A673 (cell line): ENCODE measurements at places on chromosomes 12 and 14.

GRCh38 chr12:68771223-68771925, 25.4 kb downstream of the SLC35E3 start:
- DNase-seq: no peak

GRCh38 chr14:58876608-58877007, 238.8 kb downstream of the DACT1 start:
- no peak for DNase-seq

DNA sequence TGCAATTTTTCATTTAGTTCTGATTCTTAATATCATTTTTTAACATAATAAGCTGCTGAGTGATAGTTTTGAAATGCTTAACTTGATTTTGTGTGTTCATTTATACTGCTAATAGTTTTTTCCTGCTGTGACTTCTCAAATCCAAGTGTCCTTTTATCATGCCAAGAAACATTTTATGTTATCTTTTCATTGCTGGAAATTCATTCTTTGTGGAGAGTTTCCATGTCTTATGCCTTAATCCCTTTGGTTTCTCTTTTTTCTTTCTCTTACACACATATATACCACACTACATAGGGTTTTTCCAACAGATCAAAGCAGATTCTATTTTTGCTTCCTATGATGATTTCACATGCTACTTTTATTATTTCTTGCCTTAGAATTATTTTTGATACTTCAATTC, 981.1 kb downstream of the SLC6A15 start:
- DNase-seq: no peak

GRCh38 chr12:72748971-72749370, 476.8 kb downstream of the TRHDE start:
- DNase-seq: no peak

DNA sequence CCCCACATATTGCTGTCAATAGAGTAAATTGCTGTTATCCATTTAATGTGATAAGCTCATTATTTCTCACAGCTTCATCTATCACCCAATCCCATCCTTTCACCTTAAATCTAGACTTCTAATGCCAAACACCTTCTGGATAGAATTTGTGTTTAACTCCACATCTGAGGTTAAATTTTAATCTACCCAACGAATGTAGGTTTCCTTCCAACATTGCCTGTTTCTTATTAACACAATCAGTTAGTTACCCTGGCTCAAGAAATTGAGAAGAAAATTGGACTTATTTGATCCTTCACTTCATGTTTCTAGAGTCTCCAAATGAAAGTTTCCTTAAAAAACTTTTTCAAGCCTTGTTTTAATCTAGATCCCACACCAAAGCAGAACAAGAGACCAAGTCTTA, 67.3 kb downstream of the PTPRO start:
- DNase-seq: no peak

DNA sequence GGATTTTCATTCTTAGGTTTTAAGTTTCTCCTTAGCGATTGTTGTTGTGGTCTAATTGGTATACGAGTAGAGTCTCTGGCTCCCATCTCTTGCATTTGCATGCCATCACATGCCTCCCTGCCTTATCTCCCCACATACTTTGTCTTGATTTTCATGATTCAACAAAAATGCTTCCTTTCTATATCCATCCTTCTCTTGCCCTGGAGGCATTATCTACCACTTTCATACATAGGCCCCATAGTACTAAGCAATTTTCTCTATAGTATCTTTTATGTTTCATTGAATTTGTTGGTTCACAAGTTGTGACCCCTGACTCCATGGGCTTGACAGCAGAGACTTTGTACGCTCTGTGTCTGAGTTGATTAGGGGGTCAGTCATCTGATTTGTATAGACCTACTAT, 226.1 kb downstream of the ACSS3 start:
- DNase-seq: no peak

DNA sequence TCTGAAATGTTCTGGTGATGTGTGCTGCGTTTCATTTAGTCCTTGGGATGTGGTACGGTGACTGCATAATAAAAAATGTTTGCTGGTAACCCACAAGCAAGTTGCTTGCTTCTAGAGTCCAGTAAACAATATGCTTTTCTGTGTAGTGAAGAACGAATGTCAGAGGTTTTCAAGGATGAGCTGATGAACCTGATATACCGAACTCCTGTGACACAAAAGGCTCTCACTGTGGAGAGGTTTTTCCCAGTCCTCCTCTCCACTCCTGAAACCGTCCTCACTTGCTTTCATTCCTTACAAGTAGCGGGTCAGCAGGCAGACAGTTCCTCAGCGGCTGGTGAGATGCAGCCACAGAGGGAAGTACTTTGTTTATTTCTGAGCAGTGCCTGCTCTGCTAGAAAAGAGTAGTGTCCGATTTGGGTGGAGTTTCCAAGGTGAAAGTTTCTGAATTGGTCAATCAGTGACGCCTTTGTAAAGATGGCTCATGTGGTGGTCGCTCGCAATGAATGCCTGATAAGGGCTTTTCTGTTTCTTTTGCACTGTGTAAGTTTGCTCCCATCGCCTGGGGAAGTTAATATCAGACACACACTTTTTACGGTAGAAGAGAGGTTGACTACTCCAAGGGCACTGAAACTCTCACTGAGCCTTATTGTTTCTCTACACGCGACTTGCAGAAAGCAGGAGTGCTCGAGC, 3.0 kb downstream of the ETV6 start:
- no peak for DNase-seq

- peak; percentile 73 for DNase-seq
These were observed 100.7 kb downstream of the LRRK2 start for GRCh38 chr12:40325349-40325960.

DNA sequence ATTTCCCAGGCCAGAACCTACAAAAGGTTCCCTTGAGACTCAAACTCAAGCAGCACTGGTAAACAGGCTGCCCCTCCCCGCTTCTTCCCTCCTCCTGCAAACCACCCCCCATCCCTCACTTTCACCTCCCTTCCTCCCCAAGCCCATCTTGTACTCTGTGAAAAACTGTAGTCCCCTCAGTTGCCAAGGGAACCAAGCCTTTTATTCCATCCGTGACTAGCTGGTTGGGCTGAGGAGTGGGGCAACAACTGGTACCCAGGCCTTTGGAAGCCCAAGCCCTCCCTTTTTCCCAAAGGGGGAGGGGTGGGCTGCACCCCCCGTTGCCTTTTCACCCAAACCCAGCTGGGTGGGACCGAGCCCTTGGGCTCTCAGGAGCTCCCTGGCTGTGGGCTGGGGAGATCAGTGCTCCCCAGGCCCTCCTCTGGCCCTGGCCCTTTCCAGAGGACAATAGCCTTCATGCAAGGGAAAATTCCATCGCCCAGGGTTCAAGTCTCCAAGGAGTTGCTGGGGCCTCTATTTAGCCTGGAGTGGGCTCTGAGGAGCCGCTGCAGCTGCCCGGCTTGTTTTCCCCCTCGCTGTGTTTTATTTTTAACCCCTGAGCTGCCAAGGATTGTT, 61.9 kb downstream of the ZFP36L1 start:
- no peak for DNase-seq

DNA sequence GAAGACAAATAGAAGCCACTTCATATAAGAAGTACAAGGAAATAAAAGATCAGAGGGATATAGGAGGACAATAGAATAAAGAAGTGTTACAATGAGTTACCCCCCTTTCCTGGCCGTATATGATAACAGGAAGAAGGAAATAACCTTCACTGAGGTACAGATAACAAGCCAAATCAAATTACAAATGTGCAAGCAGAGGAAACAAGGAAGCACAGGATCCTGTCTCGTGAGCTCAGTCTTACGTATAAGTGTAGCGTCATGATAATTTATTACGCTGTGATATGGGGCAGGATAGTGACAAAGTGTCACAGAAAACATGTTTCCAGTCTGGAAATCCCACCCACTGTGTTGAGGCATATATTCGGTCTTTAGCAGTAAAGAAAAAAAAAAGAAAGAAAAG, 26.5 kb downstream of the CRACR2A start:
- no peak for DNase-seq

DNA sequence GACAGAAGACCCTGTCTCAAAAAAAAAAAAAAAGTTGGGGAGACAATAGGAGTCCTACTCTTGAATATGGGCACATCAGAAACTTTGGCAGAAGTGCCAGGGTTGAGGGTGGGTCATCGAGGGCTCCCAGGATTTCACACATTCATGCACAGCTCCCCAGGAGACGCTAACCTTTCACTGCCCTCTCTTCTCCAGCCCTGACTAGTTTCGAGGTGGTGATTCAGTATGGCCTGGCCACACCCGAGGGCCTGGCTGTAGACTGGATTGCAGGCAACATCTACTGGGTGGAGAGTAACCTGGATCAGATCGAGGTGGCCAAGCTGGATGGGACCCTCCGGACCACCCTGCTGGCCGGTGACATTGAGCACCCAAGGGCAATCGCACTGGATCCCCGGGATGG, 29.4 kb upstream of the LRP1-AS start:
- DNase-seq: no peak
